Activated naive CD8-positive, alpha-beta T cell treated with anti-CD3 and anti-CD28 coated beads, Interleukin-2, amount 50 U/mL, for 16 hours (primary cell): ENCODE measurements at places on chromosomes 5 and 9.

- no peak for DNase-seq
Observed at GRCh38 chr5:65672796-65673195, 48.0 kb downstream of the SHLD3 start.

- no peak for DNase-seq
Observed at GRCh38 chr5:24642022-24642421, 2.8 kb downstream of the CDH10 start.

- no peak for DNase-seq
Observed at GRCh38 chr9:129174724-129175514, 3.1 kb downstream of the IER5L start.

GRCh38 chr5:54387659-54388232 is 67.8 kb upstream of the HSPB3 start:
- no peak for DNase-seq

- DNase-seq: no peak
Observed at GRCh38 chr9:19885608-19886007, 96.8 kb upstream of the SLC24A2 start.

DNA sequence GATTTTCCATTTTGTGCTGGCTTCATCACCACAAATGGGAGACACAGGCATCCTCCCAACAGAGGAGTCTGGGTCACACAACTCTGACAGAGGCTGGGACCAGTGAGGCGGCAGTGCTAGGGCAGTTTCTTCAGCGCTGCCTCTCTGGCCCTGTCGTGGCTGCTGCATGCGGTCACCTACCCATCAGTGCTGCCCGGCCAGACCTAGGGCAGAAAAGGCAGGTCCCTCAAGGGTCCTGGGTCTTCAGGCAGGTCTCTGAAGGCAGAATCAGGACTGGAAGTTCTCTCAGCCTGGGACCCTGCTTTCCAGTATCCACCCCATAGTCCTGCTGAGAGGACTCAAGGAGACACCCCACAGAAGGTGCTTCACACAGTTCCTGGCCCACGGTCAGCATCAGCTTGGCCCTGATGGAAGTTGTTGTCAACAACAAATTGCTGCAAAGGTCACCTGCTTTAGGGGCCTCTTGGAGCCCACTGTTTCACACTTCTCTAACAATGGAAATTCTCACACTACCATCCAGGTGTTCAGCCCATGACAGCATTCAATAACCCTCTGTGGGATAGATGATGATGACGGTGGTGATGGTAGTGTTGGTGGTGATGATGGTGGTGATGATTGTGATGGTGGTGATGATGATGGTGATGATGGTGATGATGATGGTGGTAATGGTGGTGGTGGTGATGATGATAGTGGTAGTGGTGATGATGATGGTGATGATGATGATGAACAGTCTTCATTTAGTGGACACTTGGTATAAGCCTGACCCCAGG is 146.4 kb upstream of the PPP1R26 start:
- no peak for DNase-seq

- no peak for DNase-seq
Observed at GRCh38 chr5:7321724-7322123, 74.2 kb upstream of the ADCY2 start.

DNA sequence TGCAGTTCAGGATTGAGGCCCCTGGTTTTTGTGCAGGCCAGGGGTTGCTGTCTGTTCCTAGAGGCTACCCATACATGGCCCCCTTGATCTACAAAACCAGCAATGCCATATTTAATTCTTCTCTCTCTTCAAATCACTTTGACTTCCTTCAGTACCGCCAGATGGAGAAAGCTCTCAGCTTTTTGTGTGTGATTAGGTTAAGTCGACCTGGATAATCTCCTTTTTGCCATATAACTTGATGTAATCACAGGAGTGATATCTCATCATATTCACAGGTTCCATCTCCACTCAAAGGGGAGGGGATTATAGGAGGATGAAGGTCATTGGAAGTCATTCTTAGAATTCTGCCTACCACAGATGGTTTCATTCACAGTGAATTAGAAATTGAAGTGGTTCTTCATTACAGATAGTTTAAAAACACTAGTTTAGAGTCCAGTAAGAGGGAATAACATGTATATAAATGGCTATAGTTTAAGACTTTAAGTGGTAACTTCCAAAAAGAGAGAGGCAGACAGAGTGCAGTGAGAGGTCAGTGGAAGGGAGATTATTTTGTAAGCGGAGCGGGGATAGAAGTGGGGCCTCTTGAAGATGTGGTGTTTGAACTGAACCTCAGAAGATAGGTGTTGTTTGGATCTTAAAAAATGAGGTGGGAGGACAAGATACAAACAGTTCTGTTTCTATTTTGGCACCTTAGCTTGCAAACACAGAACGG is 85.9 kb downstream of the GALNT10 start:
- no peak for DNase-seq

- DNase-seq: no peak
Observed at GRCh38 chr5:78323241-78323640, 28.7 kb upstream of the AP3B1 start.

DNA sequence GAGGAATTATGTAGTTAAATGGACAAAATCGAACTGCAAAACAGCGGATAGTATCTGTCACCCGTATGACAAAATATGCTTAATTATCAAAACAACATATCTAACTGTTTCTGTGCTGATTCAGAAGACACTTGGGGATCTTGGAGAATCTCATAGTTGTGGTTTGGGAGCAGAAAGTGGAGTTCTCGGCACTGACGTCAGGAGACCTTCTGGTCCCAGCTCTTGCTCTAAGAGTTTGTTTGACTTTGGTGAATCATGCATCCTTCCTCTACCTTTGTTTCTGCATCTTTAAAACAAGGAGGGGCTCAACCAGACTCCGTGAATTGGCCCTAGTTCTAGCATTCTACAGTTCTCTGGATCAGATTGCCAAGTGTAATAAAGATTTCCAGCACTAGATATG is 37.0 kb upstream of the TAF1L start:
- DNase-seq: no peak

DNA sequence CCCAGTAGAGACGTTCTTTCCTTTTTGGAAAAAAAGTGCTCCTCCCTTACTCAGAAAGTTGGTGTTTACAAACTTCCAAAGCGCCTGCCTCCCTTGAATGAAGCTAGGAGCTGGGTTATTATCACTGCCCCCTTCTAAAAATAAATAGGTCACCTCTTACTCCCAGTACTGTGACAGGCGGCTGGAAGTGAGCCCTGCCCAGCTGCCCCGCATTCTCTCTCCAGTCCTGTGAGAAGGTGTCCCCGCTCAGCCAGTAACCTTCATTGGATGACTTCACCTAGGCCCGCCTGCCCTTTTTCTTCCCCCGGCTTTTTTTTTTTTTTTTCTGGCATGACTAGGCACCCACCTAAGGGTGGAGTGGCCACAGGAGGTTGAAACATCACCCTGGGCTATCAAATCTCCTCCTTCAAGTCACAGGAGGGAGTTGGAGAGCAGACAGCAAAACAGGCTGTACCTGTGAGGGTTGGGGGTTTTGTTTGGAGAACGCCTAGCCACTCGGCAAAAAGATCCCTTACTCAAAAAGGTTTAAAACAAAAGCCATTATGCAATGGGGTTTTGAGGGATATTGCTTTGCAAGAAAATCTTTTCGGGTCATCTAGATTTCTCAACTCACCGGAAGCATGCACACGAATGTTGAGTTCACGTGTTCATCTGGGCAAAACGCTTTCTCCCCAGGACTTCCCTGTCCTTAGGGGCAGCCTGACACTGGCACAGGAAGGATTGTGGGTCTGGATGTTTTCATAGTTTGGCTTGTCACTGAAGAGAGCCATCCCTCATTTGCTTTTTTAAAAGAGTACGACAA is 43.3 kb upstream of the ZNF622 start:
- no peak for DNase-seq

DNA sequence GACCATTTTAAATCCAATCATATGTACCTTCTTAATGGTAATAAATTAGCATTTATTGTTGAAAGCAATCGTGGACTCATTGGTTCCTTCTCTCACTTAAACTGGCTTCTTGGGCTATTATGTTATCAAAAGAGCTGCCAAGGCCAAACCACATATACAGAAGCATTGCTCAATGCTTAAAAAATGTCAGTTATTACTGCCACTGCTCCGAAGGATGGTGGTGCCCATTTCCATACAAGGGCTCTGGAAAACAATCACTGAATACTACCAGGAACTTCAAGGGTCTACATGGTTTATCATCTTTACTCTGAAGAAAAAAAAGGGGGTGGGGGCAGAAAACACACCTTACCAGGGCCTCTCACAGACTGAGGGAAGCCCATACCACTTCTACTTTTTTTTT is 104.3 kb downstream of the GNAQ start:
- DNase-seq: no peak

GRCh38 chr5:66440202-66440680 is 156.0 kb upstream of the MAST4 start:
- no peak for DNase-seq

GRCh38 chr5:56588636-56589480 is 226.5 kb upstream of the MAP3K1 start:
- DNase-seq: no peak

- no peak for DNase-seq
Observed at GRCh38 chr9:111945216-111945615, 48.6 kb downstream of the UGCG start.

- DNase-seq: no peak
Observed at GRCh38 chr5:31062902-31063580, 130.4 kb upstream of the CDH6 start.

GRCh38 chr9:85536076-85536475 is 205.7 kb downstream of the AGTPBP1 start:
- no peak for DNase-seq

GRCh38 chr5:126881821-126882600 is 105.1 kb downstream of the LMNB1 start:
- no peak for DNase-seq

GRCh38 chr5:173653822-173654523 is 37.5 kb upstream of the BOD1 start:
- DNase-seq: no peak

GRCh38 chr5:95841914-95842812 is 19.6 kb upstream of the GLRX start:
- no peak for DNase-seq

DNA sequence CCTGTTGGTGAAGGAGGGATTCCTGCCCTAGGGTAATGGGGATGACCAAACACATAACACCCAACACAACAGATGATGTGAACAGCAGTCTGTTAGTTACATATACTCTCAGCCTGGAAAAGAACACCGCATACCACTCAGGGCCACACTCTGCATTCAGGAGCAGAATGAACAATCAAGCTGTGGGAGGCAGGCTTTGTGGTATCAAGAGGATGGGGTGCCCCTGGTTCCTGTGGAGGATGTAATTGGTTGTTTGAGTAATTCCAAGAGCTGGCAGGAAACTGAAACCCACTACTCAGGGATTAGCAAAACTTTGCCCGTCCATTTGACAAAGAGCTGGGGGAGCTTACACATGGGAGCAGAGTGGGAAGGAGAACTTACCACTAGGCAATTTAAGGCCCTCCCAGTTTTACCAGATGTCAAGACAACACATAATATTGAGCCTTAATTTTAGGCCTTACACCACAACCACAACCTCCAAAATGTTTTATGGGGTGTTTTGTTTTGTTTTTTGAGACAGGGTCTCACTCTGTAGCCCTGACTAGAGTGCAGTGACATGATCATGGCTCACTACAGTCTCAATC is 15.6 kb upstream of the PRKAA1 start:
- no peak for DNase-seq
